ENCODE measurements at places on chromosomes 11 and 22.

GRCh38 chr11:65213322-65214211 is 31.8 kb downstream of the CAPN1 start:
- DNase-seq = no peak

- DNase-seq = no peak
Observed at GRCh38 chr11:122847466-122847865, 9.2 kb downstream of the CRTAM start.

DNA sequence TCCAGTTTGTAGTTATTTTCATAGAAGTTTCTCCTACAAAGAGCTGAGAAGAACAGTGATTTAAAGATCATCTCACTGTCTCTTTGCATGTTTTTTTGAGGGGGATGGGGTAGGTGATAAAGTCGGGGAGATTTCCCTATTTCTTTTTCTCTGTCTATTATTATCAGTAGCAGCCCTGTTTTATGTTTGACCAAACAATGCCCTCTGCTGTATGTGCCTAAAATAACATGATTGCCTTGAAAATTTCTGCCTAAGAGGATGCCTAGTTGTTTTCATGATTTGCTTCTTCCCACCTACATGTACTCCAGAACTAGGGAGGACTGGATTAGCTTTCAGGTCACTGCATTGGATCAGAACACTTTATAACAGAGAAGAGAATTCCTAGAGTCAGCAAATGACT is 1330.2 kb downstream of the LRRC4C start:
- DNase-seq = no peak

- no peak for DNase-seq
Observed at GRCh38 chr22:47612311-47612910, 850.0 kb downstream of the TBC1D22A start.

DNA sequence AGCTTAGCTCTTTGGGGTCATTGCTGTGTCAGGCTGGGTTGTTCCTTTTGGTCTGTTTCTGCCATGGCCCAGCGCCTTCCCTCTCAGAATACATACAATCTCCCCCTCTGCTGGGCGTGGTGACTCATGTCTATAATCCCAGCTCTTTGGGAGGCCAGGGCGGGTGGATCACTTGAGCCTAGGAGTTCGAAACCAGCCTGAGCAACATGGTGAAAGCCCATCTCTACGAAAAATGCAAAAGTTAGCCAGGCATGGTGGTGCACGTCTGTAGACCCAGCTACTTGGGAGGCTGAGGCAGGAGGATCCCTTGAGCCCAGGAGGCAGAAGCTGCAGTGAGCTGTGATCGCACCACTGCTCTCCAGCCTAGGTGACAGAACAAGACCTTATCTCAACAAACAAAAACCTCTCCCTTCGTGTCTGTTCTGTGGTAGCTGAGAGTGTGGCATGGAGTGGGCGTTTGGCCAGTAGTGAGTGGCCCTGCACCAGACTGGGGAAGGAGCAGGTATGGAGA is 46.7 kb upstream of the RAB1B start:
- no peak for DNase-seq

DNA sequence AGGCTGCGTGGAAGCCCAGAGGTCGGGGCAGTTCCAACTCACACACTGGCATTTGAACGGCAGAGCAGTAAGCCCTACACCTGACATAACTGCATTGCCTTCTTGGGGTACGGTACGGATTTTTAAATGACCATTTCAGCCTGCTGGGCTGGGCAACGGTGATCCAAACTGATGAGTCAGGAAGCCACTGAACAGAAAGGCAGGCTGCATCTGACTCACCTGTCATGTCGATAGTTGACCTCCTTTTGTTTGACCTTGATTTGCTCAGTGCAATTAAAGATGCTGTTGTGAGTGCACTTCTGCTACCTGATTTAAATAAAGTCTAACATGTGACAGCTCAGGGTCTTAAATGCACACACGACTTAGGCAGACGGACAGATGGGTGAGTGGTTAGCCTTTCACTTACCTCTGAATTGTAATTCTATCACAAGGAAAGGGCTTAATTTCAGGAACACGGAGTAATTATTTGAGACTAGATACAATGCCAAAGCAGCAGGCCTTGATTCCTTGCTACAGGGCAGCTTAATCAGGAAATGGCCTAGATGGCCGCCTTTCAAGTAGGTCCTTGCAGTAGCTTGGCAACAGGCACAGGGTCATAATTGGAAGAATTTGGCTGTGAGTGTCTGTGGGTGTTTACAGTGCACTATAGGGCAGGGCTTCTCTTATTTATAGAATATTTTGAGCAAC is 52.2 kb downstream of the BMAL1 start:
- DNase-seq = no peak

GRCh38 chr11:35623621-35624168 is 5.4 kb downstream of the FJX1 start:
- DNase-seq = peak; percentile 69

GRCh38 chr22:31248965-31249958 is 37.2 kb downstream of the LIMK2 start:
- no peak for DNase-seq

DNA sequence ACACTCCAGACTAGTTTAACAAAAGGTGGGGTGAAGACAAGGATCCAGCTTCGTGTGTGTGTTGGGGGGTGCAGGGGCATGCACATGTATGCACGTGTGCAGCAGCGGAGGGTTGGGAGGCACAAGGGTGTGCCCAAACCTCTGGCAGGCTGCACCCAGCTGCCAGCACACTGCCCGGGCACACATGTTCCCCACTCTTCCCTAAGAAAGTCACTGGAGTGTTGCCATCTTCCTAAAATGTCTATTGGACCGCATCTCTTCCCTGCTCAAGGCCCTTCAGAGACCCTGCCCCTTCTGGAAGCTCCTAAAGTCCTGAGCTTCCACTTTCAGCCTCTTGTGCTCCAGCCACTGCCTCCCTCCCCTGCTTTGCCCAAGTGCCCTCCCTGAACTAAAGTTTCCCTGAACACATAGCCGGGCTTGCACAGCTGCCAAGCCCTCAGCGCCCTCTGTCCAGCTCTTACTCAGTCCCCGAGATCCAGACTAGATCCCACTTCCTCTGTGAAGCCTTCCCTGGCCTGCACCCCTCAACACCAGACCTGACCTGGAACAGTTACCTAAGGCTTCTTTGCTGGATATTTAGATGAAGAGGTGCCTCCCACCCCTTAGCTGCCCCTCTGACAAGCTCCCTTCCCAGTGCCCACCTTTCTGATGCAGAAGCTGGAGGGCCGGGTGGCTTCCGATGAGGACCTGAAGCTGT is 6.0 kb downstream of the CFL1 start:
- DNase-seq = no peak

GRCh38 chr22:40218152-40218551 is 40.4 kb downstream of the TNRC6B start:
- DNase-seq = no peak

GRCh38 chr11:94768602-94769541 is 716 bp downstream of the AMOTL1 start:
- DNase-seq = no peak

- peak; percentile 56 for DNase-seq
Observed at GRCh38 chr11:99020352-99021225, at the start of gene CNTN5. Gene CNTN5, plus strand, starts transcription at chr11:99020949.

DNA sequence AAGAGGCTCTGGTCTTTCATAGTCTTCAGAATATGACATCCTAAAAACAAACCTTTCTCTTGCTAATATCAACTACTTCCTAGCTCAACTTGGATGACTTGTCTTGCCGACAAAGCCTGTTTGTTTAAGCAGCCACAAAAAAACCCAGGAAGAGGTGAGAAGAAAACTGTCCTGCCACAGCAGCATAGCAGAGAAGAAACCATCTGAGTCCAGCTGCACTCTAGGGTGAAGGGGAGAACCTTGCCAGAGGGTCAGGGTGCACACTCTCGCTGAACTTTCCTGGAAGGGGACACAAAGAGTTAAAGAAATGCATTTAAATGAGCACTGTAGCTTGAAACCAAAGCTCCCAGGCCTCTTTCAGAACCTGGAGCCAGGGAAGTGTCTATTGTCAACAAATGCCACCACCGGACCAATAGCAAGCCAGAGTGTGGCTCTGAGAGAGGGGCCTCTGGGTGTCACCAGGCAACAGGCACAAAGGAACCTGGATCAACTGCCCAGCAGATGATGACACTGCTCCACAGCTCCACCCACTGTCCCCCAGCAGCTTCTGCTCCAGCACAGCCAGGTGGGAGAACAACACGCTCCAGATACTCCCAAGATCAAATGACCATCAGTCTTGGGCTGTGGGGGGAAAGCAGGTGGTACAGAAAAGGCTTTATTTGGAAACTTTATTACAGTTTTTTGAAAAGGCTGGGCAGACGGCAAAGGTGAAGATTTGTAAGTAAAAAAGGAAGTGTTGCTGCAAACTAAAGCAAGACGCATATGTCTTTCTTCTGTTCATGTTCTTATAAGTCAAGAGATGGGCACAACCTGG is 105.7 kb downstream of the RASSF10 start:
- no peak for DNase-seq

DNA sequence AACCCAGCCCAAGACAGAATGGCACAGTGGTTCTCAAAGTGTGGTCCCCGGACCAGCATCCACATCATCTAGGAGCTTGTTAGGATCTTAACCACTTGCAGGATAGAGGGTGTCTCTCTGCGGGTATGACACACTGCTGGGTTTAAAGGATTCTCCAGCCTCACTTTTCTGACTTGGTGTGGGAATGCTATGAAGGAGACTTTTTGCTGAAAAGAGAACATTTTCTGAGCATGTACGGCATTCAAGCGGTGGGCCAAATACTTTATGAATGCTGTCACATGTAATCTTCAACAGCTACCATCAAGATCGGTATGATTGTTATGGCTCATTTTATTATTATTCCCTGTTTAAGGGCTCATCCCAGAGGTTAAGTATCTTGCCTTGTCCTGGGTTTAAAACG is 1.8 kb upstream of the CD82 start:
- DNase-seq = no peak

GRCh38 chr11:132782102-132782501 is 750.2 kb downstream of the OPCML start:
- DNase-seq = no peak

DNA sequence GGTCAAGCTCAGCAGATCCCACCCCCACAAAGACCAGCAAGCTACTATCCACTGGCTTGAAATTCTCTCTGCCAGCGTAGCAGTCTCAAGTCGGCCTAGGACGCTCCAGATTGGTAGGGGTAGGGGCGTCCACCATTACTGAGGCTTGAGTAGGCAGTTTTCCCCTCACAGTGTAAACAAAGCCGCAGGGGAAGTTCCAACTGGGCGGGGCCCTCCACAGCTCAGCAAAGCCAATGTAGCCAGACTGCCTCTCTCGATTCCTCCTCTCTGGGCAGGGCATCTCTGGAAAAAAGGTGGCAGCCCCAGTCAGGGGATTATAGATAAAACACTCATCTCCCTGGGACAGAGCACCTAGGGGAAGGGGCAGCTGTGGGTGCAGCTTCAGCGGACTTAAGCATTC is 1064.9 kb upstream of the TENM4 start:
- no peak for DNase-seq

DNA sequence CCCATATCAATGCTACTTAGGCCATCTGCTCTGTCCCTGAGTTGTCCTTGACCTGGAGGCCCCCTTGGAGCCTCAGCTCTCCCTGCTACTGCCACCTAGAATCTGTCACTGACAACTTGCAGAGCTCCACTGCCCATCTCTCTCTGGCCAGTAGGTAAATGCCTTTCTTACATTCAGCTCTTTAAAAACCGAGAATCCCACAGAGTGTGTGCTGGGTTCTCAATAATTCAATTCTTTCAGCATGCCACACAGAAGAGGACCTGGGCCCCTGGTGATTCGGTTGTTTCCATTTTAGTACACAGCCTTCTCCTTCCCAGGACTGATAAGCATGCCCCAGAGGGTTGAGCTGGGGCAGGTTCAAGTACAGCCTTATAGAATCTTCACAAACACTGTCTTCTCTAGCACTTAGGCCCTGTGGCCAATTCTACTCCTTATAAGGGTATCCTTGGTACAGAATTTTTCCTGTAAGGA is 22.0 kb upstream of the IPO7 start:
- DNase-seq = no peak

GRCh38 chr11:57230791-57231538 is 6.1 kb downstream of the APLNR start:
- no peak for DNase-seq

GRCh38 chr11:66969584-66970225 is 5.4 kb upstream of the C11orf86 start:
- DNase-seq = no peak

DNA sequence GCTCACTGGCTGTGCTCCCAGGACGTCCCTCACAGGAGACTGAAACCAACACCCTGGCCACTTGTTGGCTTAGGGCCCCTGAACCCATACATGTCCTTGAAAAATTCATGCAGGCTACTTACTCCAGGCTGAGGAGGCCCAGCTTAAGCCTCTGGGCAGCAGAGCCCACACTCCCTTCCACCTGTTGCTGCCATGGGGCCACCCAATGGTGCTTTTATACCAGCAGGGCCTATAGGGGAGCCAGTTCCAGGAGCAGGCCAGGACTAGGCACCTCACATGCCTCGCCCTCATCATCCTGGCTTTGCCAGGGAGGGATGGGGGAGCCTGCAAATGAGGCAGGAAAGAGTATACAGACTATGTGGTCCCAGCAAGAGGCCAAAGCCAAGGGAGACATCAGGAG is 181.7 kb upstream of the NECTIN1 start:
- no peak for DNase-seq

DNA sequence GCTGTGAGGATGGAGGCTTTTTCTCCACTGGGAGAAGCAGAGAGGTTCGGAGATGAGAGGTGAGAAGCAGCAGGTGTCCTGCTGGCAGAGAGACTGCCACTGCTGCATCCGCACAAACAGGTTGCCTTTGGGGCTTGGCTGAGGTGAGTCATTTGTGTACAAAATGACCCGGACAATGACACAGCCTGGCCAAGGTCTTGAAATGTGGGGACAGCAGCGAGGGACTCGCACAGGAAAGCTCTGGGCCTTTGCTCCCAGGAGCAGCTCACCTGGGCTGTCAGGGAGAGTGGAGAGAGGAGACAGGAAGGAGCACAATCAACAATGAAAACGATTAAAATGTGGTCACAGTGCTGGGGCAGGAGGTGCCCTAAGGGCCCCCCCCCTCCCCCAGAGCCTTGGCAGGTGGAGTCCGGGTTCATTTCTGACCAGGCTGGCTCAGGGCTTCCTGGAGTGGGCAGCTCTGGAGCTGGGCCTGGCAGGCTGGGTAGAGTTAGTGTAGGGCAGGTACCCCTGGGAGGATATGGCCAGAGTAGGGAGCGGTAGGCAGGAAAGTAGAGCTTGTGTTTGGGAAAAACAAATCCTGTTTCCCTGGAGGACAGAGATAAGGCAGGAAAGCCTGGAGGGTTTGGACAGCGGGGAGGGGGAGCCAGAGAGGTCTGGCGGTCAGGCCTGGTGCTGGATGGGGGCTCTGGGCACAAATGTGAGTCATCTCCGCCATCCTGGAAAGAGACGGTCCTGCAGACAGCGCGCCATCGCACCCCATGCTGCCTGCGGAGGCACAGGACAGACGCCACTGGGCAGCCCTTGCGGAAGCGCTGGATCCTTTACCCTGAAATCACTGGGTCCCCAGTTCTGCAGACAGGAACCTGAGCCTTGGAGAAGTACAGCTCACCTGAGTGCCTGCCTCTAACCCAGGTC is 37.8 kb upstream of the CELSR1 start:
- DNase-seq = no peak

DNA sequence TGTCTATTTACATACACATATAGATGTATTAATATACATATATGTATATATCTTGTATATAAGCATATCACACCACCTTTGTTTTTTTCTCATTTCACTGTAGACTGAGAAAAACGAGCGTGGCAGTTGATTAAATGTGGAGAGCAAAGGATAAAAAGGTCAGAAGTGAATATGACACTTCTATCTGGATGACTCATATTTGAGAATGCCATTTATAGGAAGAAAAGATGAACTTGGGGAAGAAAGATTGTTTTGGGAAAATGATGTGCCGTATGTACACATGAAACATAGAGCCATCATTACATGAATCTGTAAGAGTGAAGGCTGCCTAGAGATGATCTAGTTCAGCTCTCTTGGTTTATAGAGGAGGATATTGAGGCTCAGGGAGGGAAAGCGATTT is 28.7 kb downstream of the AMOTL1 start:
- no peak for DNase-seq

- peak; percentile 58 for DNase-seq
Observed at GRCh38 chr11:43944761-43945311, 2.4 kb downstream of the C11orf96 start.
